Stimulated activated CD8-positive, alpha-beta memory T cell treated with anti-CD3 and anti-CD28 coated beads, Interleukin-7, amount 100 ng/mL, for 4 hours (primary cell): ENCODE measurements at places on chromosomes 16 and 17.

DNA sequence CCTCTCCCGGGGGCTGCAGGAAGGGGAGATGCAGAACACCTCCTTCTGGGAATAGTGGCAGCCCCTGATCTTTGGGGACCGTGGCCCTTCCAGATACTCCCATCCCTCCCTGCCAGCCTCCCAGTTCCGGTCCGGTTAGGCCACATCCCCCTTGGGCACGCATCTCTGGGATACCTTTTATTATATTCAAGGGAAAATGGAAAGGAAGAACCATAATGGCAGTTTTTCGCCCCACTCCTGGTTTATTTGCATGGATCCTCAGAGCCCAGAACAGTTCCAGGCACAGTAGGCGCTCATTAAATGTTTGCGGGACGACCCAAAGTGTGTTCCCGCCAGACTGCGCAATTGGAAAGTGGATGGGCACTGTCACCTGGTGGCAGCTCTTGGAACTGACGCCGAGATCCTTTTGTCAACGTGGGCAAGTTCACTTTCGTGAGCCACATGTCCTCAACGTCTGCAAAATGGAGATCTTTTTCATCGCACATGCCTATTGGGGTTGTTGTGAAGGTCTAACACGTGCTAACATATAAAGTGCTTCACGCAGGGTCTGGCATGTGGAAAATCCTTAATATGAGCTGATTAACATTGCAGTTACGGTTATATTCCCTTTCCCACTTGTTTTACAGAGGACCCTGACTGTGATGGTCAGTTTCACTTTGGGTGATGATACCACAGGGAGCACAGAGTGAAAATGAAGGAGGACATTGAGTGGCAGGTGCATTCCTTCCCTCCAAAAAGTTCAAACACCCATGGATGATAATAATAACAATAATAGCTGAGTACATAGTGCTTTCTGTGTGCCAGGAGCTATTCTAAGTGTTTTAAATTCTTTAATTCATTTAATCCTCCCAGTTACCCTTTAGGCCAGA, 1.7 kb upstream of the GPRC5B start:
- peak; percentile 59 for DNase-seq

- DNase-seq = peak; percentile 52
Observed at GRCh38 chr16:4358831-4359561, 7.9 kb upstream of the PAM16 start.

- DNase-seq = no peak
Observed at GRCh38 chr16:1877804-1878203, 5.8 kb upstream of the MEIOB start.

- DNase-seq = no peak
Observed at GRCh38 chr16:80710918-80711317, 93.5 kb downstream of the CDYL2 start.

GRCh38 chr16:3655030-3655395, 522 bp downstream of the DNASE1 start:
- no peak for DNase-seq

- DNase-seq = no peak
Observed at GRCh38 chr16:28062847-28063521, 530 bp downstream of the GSG1L start.

GRCh38 chr17:2047590-2047989, 5.8 kb downstream of the OVCA2 start:
- no peak for DNase-seq

DNA sequence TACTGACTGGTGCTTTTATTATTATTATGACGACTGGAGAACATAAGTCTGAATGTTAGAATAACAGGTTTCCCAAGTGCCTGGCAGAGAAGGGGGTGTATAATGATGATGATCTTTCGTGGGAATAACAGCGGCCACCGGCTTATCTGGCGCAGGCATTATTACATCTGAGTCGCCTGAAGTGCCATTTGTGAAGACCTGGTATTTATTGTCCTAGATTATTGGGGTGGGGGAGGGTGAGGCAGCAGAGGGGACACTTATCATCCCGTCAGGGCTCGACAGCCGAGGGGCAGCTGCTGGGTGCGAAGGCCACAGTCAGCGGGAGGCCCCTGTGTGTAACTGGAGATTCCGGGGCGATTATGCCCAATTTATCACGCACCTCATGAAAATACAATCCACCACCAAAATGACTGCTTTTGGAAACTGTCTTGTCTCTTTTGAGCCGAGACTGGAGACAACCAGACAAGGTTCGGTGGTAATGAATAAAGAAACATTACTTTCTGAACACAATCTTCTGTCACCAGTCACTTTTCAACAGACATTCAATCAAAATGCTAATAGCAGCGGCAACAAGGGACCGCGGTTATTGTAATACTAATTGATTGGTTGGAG, 199.3 kb downstream of the CCDC182 start:
- DNase-seq = no peak

DNA sequence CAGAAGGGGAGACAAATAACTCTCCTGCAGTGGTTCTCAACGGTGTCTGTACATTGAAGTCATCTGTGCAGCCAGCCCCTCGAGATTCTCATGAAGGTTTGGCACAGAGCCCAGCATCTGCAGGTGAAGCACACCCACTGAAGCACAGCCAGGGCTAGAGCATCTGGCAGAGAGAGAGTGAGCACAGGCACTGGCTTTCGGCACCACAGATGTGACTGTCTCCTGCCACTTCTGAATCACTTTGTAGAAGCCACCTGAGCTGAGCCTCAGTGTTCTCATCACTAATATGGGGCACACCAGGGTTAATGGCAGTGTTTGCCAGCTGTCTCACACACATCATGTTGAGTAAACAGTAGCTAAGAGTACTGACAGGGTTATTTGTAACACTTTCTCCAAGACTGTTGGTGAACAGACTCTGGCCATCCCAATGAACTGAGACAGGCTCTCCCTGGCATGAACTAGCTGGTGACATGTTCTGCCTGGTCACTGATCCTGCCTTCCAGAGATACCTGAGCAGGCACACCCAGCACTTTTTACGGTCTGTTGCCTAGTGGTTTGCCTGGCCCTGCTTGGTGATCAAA, 10.9 kb downstream of the HSPB9 start:
- no peak for DNase-seq

DNA sequence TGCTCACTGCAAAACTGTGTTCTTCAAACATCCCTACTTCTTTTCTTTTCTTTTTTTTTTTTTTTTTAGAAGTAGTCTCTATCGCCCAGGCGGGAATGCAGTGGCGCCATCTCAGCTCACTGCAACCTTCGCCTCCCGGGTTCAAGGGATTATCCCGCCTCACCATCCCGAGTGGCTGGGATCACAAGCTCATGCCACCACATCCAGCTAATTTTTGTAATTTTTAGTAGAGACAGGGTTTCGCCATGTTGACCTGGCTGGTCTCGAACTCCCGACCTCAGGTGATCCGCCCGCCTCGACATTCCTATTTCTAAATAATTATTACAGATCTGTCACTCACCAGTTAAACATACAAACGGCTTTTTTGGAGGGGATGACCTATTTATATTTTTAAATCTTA, 1.0 kb upstream of the RNASEK start:
- DNase-seq = no peak

DNA sequence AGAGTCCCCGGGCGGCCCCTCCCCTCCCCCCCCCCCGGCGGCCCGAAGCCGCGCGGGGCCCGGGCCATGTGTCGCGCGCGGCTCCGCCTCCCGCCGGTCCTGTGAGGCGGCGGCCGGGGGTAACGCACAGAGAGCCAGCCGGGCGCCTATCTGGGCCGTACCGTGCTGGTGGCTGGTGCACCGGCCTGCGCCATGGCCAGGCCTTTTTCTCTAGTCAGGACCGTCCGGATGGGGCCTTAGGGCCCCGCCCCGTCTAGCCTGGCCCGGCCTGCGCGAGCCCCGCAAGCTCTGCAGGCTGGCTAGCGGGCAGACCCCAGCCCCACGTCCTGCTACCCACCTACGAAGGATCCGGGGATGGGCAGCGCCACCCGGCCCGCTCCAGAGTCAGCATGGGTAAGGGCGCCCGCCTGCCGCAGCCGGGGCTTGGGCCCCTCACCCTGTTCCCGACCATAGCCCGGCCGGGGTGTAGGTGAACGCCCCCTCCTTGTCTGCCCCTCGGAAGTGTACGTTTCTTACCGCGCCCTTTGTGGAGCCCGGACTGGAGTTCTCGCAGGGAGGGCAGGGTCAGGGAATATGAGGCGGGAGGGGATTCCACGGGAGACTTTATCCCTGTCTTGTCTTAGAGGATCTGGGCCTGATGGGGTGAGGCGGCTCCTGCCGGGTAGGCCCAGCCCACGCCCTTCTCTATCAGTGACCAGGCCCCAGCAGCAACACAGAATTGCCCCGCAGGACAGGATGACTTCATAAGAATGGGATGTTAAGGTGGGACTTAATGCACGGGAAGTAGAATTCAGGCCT, at the start of gene CENPT:
Gene CENPT (minus strand): TSS at position 630 of the 798 bp plus-strand sequence. CDS start 13,834 bp downstream, outside the sequence.
- DNase-seq = no peak

GRCh38 chr16:22165508-22166285, 3.4 kb downstream of the SDR42E2 start:
- no peak for DNase-seq

- no peak for DNase-seq
Observed at GRCh38 chr17:4426499-4427208, 7.1 kb upstream of the SPNS3 start.

- no peak for DNase-seq
Observed at GRCh38 chr17:66313995-66314659, 11.7 kb downstream of the PRKCA start.

- no peak for DNase-seq
Observed at GRCh38 chr17:73617501-73617900, 26.7 kb downstream of the SDK2 start.

- no peak for DNase-seq
Observed at GRCh38 chr16:74264811-74265210, 31.8 kb upstream of the PSMD7 start.

DNA sequence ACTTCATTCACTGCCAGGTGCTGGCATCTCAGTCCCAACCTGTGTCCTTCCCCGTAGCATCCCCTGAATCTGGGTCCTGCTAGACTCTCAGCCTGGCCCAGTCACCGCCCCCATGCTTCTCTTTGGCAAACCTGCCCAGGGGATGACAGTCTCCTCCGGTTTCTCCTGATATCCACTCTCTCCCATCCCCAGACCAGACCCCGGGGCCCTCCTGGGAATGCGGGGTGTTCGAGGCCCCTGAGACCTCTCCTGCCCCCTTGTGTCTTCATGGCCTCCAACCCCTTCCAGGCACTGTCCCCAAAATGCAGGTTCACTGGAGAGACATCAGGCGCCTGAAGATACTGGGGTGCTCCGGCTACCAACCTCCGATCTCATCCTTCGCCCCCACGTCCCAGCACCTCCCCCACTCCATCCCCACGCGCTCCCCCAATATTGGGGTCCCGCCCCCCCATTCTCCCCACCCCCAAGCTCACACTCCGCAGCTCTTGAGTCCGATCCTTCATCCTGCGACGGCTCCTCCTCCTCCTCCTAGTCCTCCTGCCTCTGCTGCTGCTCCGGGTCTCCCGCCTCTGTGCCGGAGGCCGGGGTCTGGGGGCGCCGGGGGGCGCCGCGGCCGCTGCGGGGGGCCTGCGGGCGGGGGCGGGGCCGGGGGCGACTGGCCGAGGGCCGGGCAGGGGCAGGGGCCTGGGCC, 399 bp downstream of the STX1B start:
- no peak for DNase-seq

DNA sequence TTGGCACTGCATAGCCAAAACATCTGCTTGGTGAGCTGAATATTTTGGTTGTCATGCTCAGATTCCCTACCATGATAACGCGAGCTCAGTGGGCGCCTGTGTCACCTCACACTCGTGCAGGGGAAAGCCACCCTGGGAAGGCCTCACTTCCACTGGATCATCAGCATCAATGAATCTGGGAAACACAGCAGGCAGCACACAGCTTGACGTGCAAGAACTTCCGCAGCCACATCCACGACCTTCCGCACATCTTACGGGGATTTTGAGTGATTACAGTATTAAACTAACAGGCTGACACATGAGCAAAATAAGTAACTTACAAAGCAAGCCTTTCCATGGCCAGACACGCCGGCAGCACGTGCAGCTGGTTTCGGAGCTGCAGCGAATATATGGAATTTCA, 54.7 kb upstream of the FOXF1 start:
- no peak for DNase-seq
